ENCODE measurements at places on chromosomes 12 and 14.
A peak's percentile ranks its signal among the peaks of the same experiment; 100 is the strongest.

DNA sequence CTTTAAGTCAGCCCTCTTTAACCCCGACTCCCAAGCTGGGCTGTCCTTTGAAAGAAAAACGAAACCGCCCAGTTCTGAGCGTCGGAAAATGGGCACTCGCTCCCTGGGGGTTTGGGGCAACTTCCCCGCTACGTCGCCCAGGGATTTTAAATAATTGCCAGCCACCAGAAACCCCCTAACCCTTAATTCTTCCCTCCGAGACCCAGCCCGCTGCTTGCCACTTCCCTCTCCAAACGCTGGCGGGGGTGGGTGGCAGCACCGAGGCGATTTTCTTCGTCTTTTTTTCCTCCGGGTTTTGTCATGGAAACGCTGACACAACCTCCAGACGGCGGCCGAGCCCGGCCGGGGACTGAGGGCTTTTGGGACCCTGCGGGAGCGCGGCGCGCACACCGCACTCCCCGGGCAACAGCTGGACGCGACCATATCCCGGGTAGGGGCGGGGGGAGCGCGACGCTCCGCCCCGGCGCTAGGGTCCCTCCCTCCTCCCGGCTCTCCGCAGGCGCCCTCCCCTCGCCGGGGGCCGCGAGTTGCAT, at the start of gene CHST11:
Gene CHST11, plus strand, starts transcription at position 532 of the 533 bp plus-strand sequence.
- DNase-seq = peak; percentile 41

DNA sequence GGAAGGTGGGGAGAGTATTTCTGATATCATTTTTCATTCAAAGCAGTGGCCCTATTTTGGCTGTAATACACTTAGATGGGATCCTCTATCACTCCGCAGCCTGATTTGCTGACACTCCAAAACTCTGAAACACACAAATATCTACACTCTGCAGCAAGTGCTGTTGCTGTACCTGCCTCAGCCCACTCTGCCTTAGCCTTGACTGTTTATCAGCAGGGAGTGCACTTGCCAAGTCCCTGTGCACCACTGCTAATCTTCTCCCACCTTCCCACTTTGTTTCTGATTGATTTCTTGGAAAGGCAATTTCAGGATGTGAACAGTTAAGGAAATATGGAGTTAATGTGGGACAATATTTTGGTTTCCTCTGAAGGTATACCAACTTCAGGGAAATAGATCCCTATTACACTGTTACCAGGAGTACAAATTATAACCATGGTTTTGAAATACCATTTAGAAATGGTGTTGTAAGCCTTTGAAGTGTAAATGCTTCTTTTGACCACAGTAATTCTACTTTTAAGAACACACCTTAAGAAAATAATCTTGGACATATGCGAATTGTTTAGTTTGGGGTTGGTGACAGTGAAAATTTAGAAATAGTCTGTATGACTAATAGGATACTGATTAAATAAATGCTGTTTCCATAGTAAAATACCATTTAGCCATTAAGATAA, 59.3 kb downstream of the MBIP start:
- DNase-seq = no peak

DNA sequence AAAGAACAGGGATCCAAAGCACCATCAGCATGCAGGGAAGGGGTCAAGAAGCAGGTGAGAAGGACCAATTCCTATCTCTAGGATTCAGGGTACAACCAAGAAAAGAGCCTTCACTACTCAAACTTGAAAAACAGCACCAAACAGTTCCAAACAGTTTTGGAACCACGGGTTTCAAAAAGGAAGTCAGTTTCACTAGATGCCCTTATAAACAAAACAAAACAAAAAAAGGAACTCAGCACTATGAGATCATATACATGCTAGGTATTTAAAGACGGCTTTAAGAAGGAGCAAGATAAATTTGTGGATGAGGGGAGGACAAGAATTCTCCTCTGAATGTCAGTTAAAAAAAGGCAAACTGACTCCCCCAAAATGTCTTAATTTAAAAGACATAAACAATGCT, 6.0 kb downstream of the INSM2 start:
- DNase-seq = no peak

GRCh38 chr14:65403231-65403630, 9.3 kb upstream of the FUT8 start:
- DNase-seq = no peak

- no peak for DNase-seq
Measured at GRCh38 chr12:91651728-91652127, 469.1 kb upstream of the DCN start.

DNA sequence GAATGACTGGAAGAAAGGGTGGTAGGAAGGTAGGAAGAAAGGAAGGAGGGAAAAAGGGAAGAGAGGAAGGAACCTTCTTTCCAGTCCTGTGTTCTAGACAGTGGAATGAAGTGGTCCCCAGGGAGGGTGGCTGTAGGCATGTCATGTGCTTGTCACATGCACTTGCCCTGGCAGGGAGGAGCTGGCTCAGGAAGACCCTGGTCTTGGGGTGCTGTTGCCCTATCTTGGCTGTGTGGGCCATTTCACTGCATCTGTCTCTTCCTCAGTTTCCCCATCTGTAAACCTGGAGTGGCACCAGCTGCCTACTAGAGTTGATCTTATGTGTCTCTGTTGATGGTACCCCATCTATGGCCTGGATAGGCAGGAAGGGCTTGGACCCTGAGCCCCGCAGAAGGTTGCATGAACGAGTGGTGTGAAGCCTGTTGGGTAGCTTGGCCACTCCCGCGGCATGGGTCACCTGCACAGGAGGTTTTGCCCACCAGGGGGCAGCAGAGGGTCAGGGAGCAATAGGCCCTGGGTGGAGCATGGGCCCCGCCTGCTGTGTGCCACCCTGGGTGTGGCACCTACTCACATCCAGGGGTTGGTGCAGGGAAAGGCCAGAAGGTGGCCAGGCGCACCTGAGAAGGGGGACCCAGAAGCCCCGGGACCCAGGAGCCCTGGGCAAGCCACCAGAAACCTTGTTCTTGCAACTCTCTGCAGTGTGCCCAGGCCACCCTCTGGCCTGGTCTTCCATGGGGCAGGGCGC, 25.1 kb downstream of the MEG3 start:
- peak; percentile 44 for DNase-seq

- no peak for DNase-seq
Measured at GRCh38 chr14:88919502-88919901, 95.1 kb downstream of the TTC8 start.

GRCh38 chr14:102570334-102570995, 22.0 kb upstream of the RCOR1 start:
- no peak for DNase-seq

DNA sequence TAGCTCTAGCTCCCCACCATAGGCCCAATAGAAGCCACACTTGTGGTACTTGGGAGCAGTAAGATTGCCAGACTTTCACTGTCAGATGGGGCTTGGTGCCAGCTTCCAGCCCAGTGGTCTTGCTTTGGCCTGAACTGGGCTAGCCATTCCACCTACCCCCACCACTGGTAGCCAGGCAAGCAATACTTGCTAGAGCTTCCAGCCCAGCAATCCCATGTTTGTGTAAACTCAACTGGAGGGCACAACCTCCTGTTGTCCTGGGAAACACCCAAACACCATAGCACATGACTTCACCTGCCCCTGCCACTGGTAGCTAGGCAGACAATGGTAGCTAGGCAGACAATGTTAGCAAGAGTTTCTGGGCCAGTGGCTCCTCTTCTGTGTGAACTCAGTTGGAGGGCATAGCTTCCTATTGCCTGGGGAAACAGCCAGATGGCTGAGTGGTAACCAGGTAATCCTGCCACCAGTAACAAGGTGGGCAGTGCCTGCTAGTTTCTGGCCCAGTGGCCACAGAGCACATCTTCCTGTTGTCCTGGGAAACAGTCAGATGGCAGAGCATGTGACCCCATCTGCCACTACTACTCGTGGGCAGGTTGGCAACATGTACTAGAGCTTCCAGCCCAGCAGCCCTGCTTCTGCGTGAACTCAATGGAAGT, 5.6 kb upstream of the OR6C76 start:
- no peak for DNase-seq

DNA sequence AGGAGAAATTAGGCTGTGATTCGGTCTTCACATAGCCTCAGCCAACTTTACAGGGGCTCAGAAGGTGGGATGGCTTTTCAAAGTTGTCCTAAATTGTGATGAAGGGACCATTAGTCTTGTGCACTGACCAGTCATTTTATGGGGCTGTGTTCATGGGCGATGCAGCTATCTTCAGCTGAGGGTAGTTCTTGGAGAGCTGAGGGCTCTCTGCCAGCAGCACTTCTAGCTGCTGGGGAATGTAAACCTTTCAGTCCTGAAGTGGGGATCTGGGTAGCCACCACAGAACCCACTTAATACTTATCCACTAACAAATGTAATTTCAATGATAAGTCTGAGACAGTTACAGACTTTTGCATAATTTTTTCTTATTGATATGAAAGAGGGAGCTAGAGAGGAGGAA, 270.6 kb downstream of the AEBP2 start:
- no peak for DNase-seq

GRCh38 chr14:29928117-29928640, 532 bp upstream of the PRKD1 start:
- no peak for DNase-seq

DNA sequence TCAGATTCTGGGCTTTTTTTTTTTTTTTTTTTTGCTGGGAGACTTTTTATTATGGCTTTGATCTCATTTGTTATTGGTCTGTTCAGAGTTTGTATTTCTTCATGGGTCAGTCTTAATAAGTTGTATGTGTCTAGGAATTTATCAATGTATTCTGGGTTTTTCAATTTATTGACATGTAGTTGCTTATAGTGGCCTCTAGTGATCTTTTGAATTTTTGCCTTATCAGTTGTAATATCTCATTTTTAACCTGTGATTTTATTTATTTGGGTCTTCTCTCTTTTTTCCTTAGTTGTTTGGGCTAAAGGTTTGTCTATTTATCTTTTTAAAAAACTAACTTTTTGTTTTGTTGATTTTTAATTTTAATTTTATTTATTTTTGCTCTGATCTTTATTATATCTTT, 45.5 kb downstream of the NAA30 start:
- no peak for DNase-seq
